ENCODE measurements at places on chromosomes 2 and 18. TPM values are rescaled to one million over a fixed set of nuclear protein-coding genes. Genes with fewer than 3 reads are reported as not detected.

IL36B gene
- total RNA-seq = not detected

IL1A gene
- total RNA-seq = 2.9 TPM

TMEFF2 gene
- total RNA-seq = under 0.01 TPM

NYAP2 gene
- total RNA-seq = not detected

TMEM200C gene
- 2.3 TPM for total RNA-seq

SCN9A gene
- 2.6 TPM for total RNA-seq

GKN1 gene
- not detected for total RNA-seq

LCT gene
- not detected for total RNA-seq

IL1F10 gene
- total RNA-seq = not detected

TFCP2L1 gene
- total RNA-seq = not detected

CNOT9 gene
- total RNA-seq = 54.0 TPM
